ENCODE measurements at places on chromosomes 5 and 9.

GRCh38 chr9:105052346-105052745, 124.4 kb upstream of the ABCA1 start:
- DNase-seq: no peak

GRCh38 chr5:152247850-152248385, 157.2 kb downstream of the NMUR2 start:
- DNase-seq: no peak

- DNase-seq: no peak
Observed at GRCh38 chr9:105219291-105219805, 25.1 kb upstream of the SLC44A1 start.

- DNase-seq: no peak
Observed at GRCh38 chr5:55226027-55226933, 835 bp downstream of the MCIDAS start.

DNA sequence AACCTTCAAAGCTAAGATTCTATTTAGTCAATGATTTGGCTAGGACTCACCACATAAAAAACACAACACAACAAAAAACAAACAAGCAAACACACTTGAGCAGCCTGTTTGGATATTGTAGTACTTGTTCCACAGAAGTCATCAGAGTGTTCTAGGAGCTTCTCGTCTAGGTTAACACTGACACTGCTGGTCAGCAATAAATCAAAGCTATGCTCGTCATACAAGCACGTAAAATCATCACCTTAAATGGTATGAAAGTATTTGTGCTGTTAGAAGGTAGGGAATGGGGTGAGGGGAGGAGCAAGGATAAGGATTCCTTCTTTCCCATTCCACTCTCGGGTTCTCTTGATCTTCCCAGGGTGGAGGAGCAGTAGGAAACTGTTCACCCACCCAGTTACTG, 88.0 kb downstream of the ARL15 start:
- DNase-seq: no peak
